Activated T-helper 1 cell treated with Interleukin-2 at 50 U/mL for 16 hours (primary cell): ENCODE measurements at places on chromosomes 5 and 9.

DNA sequence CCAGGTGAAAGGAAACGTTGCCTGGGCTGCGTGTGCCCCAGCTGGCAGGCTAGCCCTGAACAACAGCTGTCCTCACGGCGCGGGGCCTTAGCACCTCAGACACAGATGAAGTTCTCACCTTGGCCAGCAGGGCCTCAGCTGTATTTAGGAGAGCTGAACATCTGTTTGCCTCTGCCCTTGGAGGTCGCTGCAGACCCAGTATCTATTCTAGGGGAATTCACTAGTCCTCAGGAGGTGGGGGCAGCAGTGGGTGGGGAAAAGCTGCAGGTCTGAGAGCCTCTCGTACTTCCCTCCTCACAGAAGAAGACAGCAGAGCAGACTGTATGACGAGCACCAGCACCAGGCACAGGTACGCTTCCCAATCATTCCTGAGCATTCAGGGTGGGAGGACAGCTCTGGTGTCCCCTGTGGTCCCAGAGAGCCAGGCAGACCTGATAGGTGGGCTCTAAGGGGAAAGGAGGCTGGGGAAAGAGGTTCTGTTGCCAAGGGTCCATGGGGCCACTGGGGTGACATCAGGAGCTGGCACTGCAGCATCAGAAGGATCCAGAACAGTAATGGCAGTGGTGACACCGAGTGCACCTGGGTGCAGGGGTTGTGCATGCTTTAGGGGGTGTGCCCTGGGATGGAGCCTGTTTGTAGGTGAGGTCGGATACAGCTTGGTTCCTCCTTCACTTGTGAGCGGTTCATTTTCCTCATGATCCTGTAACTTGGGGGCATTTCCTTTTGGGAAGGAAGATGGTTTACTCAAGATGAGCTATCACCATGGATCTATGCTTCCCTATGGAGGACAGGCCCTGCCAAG, 13.8 kb downstream of the CD74 start:
- DNase-seq, result no peak

- DNase-seq, result no peak
Observed at GRCh38 chr5:10295619-10296326, 11.9 kb downstream of the CMBL start.

DNA sequence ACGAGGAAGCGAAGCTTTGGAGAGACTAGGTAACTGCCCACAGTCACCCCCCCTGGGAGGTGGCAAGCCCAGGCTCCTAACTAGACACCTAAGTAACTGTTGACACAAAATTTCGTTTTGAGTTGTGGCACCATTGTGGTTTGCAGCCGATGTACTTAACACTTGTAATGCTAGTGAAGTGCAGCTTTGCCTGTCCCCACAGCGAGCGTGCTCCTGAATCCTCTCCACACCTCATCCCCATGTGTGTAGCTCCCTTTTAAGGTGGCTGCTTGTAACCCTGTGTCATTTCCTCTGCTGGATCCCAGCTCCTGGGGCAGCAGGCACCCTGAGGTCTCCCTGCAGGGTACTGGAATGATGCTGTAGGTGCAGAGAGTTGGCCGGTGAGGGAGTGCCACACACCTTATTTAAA, 114.9 kb downstream of the TRIO start:
- no peak for DNase-seq

GRCh38 chr9:137456864-137457405, 2.2 kb downstream of the NSMF start:
- DNase-seq, result no peak

GRCh38 chr5:126455728-126456127, 32.5 kb downstream of the GRAMD2B start:
- no peak for DNase-seq

DNA sequence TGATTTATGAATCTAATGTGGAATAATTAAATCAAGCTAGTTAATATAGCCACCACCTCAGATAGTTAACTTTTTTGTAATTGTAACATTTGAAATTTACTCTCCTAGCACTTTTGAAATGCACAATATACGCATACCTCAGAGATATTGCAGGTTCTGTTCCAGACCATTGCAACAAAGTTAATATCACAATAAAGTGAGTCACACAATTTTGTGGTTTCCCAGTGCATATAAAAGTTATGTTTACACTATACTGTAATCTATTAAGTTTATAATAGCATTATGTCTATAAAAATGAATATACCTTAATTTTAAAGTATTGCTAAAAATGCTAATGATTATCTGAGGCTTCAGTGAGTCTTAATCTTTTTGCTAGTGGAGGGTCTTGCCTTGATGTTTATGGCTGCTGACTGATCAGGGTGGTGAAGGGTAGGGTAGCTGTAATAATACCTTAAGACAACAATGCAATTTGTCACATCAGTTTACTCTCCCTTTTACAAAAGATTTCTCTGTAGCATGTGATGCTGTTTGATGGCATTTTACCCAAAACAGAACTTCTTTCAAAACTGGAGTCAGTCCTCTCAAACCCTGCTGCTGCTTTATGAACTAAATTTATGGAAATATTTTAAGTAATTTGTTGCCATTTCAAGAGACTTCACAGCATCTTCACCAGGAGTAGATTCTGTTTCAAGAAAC, 235.1 kb upstream of the ADAMTSL1 start:
- DNase-seq, result no peak

DNA sequence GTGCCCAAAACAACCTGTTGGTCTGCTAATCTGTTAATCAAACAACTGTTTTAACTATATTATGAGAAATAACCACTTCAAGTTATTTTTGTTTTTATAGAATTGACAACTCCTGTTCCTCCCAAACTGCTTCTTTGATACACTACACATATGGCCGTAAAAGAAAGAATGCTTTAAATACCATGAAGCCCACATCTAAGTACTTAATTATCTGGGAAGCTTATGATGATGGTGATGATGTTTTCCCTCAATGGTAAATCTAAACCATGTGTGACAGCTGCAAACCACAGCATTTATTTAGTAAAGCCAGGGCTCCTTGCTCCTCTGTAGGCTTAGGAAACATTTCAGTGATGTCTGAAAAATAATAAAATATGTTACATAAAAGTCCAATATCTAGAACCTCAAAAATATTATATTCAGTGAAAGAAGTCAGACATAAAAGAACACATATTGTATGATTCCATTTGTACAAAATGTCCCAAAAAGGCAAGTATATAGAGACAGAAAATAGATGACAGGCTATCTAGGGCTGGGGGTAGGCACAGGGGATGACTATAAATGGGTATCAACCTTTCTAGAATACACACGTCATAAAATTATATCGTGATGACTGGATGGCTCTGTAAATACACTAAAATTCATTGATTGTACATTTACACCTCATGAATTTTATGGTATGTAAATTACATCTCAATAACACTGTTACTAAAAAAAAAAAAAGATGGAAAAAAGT, 154.1 kb downstream of the EFNA5 start:
- no peak for DNase-seq

DNA sequence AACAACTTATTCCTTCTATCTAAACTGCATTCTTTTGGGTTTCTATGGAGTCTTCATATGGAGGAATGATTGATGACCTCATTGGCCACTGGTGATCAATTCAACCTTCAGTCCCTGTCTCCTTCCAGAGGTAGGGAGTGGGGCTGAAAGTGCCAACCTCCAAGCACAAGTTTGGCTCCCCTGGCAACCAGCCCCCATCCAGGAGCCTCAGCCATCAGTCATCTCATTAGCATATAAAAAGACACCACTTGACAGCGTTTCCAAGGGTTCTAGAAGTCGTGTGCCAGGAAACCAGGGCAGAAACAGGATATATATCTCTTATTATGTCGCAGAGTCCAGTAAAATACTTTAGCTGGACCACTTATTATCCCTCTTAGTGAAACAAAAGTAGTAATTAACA, 9.8 kb downstream of the SLC31A2 start:
- DNase-seq, result no peak

DNA sequence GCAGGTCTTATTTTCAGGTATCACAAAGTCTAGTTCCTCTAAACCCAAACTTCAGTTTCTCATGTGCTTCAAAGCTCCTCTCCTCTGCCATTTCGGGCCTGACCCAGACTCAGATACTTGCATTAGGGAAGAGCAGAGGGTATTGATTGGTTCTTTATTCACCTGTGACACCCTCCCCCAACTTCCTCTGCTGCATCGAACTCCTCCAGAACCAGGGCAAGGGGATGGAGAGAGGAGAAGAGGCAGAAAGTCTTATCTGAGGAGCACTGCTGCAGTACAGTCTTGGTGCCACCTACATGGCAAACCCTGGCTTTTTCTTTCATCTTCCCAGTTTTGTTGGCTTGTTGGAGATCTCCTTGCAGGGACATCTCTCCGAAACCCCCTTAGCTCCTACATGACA, 96.0 kb upstream of the OSMR start:
- DNase-seq, result no peak

DNA sequence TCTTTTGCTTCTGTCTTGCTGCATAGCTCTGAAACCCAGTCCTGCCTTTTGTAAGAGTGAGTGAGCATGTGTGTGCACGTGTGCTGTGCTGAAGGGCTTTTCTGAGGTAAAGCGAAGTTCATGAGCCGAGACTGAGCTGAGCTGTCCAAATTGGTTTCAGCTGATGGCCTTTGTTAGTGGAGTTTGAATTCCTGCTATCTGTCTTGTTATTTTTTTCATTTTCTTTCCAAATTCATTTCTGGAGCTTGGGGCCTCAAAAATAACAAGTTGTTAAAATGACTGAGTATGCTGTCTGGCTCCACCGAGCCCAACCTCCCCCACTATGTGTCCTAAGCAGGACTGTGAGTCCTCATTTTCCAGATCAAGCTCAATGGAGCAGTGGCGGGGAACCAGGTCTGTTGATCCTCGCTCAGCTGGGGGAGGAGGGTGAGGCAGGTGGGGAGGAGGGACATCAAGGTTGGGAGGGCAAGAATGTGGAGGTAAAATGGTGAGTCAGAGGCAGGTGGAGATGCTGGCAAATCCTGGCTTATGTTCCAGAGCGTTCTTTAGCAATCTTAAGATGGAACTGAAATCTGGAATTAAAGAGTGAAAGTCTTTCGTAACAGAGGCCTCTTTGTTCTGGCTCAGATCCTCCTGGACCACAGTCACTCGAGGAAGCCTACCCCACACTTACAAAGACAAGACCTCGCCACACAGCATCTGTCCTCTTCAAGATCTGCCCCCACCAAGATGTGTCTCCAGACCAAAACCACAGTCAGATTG, 63.9 kb downstream of the SREK1 start:
- no peak for DNase-seq

- DNase-seq, result no peak
Observed at GRCh38 chr5:74575741-74576538, 64.6 kb downstream of the ENC1 start.

DNA sequence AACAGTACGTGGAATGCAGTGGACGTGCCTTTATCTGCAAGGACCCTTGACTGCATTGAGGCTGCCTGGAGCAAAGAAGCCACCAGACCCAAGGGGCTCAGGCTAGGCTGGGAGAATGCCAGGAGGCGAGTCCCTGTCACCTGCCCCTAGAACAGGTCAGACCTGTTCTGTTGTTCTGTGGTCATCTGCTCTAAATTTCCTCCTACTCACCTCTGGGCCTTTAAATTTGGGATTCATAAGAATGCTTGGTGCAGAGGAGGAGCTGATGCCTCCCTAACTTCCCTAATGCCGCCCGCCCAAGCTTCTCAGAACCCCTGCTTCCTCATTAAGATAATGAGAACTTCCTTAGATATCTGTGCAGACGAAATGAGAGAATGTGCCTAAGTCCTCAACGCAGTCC, 32.0 kb downstream of the DAPK1 start:
- DNase-seq, result no peak

DNA sequence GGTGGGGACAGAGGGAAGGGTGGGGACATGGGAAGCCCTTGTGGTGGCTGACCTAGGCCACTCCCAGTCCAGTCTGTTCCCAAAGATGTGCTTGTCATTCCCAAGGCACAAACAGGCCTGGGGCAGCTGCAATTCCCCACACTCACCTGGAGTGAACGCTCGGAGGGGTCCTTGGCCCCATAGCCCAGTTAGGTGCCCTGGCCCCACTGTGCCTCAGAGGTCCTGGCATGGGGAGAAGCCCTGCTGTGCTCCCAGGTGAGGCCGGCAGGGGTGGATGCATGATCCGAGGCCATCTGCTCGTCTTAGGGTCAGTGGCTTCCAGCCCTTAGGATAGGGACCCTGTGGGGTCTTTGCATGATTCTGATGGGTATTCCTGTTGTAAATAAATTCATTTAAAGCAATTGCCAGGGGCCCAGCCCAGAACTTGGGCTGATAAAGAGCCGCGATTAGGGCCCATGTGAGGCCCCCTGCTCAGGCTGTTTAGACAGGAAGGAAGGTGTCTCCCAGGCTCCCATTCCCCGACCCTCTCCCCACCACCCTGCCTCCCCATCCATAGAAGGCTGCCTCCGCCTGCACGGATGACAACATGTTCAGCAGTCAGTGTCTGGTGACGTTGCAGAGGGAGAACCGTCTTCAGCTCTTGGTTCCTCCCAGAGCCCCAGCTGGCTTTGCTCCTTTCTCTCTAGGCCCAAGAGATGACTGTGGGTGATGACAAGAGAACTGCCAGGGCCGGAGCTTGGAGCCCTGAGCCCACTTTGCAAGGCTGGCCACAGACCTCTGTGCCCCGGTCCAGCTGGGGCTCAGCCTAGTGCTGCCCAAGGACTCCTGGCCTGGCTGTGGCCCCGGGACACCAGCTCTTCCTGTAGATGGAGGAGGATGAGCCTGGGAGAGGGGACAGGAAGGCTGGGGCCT, 28.4 kb upstream of the IRX4 start:
- no peak for DNase-seq

DNA sequence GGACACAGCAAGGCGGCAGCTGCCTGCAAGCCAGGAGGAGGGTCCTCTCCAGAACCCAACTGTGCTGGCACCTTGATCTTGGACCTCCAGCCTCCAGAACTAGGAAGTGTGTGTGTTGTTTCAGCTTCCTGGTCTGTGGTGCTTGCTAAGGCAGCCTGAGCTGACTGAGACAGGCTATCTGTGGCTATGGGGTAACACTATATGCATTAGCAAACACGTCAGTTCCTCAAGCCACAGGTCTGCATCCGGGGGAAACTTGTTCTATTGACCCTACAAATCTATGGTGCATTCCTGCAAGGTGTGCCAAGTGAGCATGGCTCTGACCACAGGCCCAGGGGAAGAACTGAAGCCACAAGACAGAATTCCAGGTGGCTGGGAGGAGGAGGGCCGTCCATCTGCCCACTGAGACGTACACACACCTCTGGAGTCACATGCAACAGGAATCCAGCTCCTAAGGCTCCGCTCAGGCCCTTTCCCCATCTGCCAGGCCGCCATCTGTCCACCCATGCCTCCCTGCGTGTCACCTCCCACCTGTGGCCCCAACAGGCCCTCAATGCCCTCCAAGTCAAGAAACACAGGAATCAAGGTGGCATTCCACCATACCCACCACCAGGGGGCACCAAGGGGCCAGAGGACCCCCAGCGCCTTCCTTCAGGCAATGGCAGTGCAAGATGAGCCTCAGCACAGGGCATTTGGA, 174.9 kb downstream of the ROR2 start:
- peak; percentile 42 for DNase-seq

GRCh38 chr9:125189011-125189360, 617 bp downstream of the PPP6C start:
- peak; percentile 25 for DNase-seq
